ENCODE measurements at places on chromosomes 11 and 22.

- no peak for DNase-seq
Measured at GRCh38 chr11:71305041-71305440, 52.7 kb upstream of the SHANK2 start.

DNA sequence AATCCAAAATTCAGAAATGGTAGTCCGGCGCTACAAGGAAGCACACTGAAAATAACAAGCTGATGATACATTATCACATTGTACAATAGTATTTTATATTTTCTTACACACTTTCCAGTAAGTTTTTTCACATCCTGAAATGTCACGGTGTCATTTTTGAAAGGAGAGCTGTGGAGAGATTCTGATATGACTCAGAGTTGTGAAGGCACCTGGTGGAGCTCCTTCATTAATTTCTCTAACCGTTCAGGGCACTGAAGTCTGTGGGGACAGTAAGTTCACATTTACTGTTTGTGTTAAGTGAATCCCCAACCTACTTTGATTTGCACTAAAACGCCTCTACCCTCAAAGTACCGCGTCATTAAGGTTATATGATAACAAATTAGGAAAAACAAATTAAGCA, 13.3 kb downstream of the LDHAL6A start:
- no peak for DNase-seq

GRCh38 chr22:30948930-30949342, 19.6 kb downstream of the MORC2 start:
- DNase-seq = no peak

DNA sequence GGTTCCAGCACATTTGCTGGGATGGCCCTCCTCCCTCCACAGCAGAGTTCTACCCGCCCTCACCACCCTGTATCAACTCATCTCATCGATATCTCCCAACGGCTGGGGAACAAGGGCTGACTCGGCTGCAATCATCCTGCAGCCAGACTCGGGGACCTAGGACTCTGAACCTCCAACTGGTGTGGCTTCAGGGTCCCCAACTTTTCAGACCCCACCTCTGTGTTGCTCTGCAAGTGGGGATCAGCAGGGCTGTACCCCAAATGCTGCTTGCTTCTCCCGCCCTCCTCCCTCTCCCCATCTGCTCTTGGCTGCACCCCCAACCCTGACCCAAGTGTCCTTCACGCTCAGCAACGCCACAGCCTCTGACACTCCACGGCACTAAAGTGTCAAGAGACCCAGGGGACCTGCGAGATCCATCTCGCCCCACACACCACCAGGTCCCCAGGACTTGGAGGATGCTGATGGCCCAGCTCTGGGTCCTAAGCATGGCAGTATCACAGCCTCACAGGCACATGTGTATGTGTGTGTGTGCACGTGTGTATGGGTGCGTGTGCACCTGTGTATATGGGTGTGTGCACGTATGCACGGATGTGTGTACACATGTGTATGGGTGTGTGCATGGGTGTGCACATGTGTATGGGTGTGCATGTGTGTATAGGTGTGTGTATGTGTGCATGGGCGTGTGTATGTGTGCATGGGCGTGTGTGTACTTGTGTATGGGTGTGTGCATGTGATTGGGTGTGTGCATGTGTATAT, 26.4 kb downstream of the KCNQ1 start:
- DNase-seq = no peak

DNA sequence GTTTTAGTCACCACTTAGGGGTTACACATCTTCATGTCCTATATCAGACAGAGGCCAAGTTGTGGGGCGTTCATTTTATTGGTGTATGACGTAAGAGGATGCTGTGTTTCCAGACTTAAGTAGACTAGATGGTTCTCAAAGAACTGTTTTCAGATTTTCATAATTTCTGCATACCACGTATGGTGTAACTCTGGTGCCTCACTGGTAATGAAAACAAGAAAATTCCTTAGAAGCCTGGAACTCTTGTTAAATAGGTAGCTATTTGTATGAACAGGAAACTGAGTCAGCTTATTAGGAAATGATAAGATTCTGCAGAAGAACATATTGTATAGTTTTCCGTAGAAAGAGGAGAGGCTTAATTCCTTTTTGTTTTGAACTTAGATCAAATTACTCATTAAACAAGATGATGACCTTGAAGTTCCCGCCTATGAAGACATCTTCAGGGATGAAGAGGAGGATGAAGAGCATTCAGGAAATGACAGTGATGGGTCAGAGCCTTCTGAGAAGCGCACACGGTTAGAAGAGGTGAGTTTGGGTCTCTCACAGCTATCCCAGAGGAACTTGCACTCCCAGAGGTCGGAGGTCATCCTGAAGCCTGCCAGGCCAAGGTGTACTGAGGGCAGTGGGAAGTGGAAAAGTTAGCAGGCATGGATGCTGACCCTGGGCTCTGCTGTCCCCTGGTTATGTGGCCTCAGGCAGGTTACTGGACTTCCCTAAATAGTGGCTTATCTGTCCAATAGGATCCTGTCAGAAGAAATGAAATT, 3.9 kb downstream of the CDC45 start:
- no peak for DNase-seq

GRCh38 chr11:20754933-20755332, 85.5 kb downstream of the NELL1 start:
- no peak for DNase-seq

DNA sequence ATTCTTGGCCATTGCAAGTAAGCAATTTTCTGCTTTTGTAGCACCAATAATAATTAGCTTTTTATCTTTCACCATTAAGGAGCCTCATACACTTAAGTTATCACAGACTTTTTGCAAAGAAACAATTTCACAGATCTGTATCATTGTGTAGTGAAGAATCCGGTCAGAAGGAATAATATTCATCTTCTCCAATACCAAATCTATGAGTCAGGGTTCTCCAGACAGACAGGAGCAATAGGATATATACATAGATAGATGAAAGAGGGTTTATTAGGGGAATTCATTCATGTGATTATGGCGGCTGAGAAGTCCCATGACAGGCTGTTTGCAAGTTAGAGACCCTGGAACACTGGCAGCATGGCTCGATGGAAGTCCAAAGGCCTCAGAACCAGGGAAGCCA, 82.9 kb upstream of the UBASH3B start:
- DNase-seq = no peak

- DNase-seq = no peak
Measured at GRCh38 chr11:66115638-66116301, 45.7 kb downstream of the PACS1 start.

DNA sequence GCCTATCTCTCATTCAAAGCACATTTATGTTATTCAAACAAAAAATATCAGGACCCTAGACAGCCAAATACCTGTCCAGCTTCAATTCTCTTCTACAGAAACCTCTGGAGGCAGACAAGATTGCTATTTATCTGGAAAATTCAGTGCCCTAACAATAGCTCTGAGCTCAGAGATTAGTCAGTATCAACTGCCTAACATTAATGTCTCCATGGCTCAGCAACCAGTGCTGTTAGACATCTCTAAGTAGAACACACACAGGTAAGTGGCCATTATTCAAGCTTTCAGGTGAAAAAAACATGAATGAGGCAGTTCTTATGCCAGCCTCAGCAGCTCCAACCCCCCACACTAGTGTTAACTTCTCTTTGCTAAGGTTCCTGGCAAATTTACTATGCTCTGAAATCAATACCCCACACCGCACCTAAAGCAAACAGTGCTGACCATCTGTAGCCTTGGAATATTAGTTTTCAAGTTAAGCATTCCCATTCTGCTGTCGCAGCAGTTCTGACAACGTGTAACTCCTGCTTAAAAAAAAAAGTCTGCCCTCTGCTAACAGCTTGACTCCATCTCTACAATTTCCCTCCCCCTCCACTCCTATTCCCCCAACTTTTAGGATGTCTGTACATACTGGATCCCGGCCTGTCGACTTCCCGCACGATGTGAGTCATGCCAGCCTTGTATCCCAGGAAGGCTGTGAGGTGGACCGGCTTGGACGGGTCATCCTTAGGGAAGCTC, 1.5 kb downstream of the RPL3 start:
- DNase-seq = no peak

- no peak for DNase-seq
Measured at GRCh38 chr22:45537734-45538181, 35.1 kb downstream of the FBLN1 start.

DNA sequence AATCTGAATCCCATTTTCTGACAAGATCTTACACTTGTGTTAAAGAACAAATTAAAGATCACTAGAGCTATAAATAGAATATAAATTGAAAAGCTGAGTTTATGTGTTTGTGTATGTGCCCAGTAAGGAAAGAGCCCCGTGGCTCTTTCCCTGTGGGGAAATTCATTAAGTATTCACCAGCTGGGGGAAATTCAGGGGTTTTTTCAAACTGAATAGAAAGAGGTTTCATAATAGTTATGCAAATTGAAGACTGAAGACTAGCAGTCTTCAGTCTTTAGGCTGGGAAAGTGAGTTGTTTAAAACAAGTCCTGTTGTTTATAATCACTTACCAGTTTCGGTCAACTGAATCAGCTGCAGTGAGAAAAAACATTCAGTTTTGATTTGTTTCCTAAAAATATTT, 11.3 kb upstream of the MS4A7 start:
- DNase-seq = no peak

GRCh38 chr22:49103314-49104059, 724.2 kb downstream of the BRD1 start:
- DNase-seq = no peak

GRCh38 chr11:120858740-120859139, 165.2 kb upstream of the TBCEL start:
- no peak for DNase-seq

DNA sequence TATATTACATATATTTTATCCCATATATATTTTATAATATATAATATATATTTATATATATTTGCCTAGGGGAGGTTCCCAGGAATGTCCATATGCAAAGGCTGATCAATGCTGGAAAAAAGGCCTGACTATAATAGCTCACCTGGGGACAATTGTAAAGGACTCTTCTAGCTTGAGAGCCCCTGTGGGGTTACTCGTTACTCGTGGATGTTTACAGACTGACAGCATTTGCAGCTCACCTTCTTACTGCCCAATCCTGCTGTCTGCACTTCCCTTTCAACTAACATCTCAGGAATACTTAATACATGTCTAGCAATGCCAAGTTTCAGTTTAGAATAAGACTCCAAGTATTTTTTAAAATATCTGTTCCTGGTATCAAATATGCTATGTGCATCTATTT, 1365.4 kb upstream of the RAG2 start:
- DNase-seq = no peak

DNA sequence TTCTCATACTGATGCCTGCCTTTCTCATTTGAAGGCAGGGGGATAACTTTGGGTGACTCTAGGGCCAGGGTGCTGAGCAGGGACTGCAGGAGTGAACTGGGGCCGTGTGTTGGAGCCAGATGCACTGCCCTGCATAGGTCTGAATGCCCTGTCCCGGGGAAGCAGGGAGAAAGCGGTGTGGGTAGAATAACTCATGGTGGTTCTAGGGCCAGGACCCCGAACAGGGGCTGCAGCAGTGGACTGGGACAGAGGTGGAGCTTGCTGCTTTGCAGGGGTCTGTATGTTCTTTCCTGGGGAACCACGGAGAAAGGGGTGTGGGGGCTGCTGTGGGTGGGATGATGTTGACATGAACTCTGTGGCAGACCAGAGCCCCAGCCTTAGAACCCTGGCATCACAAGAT, 52.9 kb downstream of the GAB4 start:
- DNase-seq = no peak

- DNase-seq = no peak
Measured at GRCh38 chr11:121348220-121348875, 55.8 kb downstream of the SC5D start.

- no peak for DNase-seq
Measured at GRCh38 chr22:45907996-45908395, 69.0 kb downstream of the WNT7B start.

DNA sequence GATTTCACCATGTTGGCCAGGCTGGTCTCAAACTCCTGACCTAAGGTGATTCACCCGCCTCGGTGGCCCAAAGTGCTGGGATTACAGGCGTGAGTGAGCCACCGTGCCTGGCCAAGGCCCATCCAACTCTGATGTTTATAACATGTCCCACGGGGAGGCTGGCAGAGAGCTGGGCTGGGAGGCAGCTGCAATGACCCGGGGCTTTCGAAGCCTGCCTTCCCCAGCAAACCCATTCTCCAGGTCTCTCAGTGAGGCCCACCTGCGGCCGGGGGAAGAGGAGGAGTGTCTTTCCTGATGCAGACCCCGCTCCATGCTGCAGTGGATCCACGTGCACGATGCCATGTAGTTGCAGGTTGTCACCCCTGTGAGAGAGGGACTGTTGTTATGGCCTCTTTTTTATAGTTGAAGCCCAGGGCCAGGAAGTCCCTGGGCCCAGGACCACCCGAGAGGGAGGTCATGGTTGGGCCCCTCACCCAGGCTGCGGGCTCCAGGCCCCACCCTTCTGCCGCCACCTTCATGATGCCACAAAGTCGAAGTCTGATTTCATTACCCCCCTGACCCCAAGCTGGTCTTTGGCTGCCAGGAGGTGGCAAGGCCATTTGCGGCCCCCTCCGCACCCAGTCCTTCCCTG, 38.3 kb downstream of the KCNJ4 start:
- no peak for DNase-seq

DNA sequence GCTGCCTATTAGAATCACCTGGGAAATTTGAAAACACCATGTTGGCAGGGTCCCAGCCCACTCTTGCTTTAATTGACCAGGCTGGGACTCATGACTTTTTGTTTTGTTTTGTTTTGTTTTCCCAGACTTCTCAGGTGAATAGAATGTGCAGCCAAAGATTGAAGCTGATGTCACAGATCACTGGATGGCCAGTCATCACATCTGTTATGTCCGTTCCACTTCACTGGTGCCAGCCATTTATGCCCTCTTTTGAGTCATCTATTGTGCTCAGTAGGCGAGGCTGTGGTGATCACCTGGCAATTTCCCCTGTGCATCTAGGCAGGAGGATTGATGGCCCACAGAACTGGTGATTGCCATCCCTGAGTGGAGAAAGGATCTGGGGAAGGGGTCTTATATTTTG, 297.3 kb downstream of the INSC start:
- no peak for DNase-seq

GRCh38 chr11:12199231-12199948, 89.0 kb downstream of the MICAL2 start:
- DNase-seq = no peak

Data from activated T-cell treated with anti-CD3 and anti-CD28 coated beads for 24 hours (primary cell).